ENCODE measurements at places on chromosomes 2 and 18.

GRCh38 chr2:201507725-201508124 is 56.2 kb downstream of the STRADB start:
- DNase-seq = peak; percentile 7

DNA sequence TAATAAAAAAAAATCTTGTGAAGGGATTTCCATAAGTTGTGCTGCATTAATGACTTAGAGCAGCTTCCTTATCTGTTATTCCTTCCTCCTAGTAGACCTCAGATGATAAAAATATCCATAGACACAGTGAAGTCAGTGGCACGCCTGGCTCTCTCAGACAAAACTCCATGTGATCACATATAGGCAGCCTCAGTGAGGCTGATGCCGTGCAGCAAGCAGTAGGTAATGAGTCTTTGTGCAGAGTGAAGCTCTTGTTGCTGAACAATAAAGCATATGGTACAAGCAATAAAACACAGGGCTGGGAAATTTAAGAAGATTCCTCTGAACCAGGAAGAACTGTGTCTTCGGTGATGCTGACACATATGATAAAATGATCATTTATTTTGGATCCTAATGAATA is 102.7 kb downstream of the CSRNP3 start:
- DNase-seq = no peak

DNA sequence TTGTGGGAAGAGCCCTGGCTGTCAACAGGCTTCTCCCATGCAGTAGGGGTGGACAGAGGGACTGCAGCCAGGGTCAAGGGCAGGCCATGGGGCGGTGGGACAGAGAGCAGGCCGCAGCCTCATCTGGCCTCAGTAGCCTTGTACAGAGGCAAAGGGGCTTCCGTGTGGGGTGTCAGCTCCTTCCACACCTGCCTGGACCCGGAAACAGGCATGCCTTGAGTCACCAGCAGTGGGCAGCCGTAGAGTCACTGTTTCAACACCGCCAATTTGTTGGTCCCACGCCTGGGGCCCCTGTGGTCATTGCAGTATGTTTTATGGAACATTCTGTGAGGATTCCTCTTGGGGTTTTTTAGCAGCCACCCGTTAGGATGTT is 173.0 kb downstream of the SMAD7 start:
- peak; percentile 72 for DNase-seq

DNA sequence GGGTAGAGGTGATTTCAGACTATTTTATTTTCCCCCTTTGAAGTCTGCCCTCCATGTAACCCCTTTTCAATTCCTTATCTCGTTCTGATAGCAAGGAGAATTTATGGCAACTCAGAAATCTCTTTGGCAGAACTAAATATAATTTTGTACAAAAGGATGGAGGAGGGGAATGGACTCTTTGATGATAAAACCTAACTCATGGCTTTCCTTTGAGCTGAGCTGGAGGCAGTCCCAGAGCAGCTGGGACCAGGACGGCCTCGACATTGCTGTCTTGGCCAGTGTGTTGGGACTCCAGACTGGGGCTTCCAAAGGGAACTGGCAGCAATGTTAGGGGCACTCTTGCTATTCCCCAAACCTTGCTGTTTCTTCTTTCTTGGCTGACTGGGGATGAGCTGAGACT is 47.7 kb downstream of the PAX8 start:
- no peak for DNase-seq

- DNase-seq = peak; percentile 21
Measured at GRCh38 chr2:219419331-219420197, 1.4 kb downstream of the DES start.

DNA sequence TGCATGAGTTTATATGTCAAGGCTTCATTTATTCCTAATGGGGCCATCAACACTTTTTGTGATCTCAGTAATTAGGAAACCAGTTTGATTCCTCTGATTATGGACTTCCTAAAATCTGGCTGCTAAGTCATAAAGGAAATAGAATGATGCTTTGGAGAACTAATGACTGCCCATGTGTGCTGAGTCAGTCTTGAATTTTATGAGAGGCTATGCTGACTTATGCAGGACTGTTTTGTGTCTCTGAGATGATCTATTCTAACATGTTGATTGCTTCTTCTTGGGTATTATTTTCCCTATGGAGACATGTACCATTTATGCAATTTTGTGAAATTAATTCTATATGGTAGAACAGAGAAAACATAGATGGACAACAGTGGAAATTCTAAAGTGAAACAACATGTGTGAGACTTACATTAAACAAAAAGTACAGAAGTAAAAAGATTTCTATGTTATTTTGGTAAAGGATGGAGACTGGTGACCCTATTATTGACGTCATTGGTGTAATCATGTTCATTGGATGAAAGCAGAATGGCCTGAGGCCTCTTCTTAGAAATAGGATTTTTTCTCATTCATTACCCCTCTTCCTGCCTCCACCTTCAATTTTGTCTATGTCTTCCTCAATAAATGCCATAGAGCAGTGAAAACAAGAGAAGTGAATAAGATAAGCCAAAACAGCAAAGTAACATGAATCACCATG is 1658.2 kb upstream of the PIK3C3 start:
- DNase-seq = no peak

GRCh38 chr18:32469691-32470459 is 807 bp downstream of the GAREM1 start:
- DNase-seq = no peak

DNA sequence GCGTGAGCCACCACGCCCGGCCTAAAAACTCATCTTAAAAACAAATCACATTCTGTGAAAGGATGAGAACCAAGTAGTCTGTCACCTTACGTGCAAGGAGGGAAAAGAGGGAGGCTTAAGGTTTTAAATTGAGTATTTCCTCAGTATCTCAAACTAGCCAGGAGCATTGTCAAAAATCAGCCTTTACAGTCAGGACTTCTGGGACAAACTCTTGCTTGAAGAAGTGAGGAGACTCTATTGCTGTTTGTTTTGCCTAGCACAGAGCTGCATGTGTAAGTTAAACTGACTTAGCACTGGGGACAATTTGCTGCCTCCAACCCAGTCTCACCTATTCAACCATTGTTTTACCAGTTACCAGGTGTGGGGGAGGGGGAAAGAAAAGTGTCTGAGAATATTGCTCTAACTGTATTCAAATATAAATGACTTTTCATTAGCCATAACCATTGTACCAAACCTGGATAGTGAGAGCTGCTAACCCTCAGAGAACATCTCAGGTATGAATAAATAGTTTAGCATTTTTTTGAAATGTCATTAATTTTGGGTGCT is 3.6 kb downstream of the INO80D start:
- DNase-seq = no peak

DNA sequence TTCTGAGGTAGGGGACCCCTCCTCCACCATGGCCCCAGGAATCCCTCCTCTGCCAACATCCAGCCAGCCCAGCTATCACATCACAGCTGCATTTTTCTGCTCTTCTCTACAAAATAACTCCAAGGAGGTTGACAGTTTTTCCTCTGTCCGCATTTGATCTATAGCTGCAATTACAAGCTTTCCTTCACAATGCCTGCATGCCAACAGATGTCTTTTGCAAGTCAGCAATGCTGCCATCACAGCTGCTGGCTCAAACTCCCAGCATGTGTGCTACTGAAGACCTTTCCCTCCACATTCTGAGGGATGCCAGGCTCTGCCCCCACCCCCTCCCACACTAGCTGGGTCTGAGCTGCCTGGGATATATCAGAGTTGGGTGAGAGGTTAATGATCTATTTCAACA is 51.7 kb downstream of the MCFD2 start:
- no peak for DNase-seq

DNA sequence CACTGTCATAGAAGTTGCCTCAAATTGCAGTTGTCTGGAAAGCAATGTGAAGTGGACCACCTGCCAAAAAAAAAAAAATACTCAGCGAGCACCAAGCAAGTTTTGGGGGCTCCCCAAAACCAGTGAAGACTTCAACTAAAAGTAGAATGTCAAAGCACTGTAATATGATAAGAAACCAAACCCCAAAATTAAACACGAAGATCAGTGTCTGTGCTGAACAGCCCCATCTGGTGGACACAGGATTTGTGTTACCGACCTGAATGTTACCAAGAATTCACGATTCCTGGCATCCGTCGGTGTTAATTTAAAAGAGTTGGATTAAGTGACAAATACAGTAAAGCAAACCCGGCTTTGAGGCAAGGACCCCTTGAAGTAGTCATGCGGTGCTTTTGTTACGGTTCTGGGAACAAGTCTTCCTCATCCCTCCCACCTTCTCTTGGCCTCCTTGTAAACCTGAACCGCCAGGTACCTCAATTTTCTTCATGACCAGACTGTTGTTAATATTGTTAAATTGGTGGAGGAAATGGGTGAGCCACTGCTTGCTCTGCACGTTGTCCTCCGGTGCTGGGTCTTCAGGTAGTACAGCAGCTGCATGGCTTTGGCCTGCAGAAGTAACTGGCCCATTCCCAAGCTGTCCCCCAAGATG is 31.3 kb upstream of the SSB start:
- peak; percentile 72 for DNase-seq

DNA sequence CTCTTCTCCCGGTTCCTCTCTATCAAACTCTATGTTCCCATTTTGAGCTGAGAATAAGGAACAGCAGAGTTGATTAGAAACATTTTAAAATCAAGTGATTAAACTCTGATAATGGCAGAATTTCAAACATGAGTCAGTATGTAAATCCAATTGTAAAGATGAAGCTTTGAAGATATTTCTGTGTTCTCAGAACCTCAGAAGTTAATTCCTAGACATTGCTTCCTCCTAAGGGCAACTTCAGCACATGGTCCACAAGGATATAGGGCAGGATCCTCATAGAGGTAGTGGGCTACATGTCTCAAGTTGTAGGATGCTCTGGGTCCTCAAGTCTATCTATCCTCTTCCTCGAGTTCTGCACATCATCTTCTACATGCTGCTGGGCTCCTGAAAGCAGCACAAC is 46.3 kb downstream of the QPCT start:
- no peak for DNase-seq

GRCh38 chr18:13585379-13586153 is 140.8 kb downstream of the FAM210A start:
- DNase-seq = peak; percentile 90

- no peak for DNase-seq
Measured at GRCh38 chr18:63249771-63250170, 69.8 kb downstream of the BCL2 start.

- no peak for DNase-seq
Measured at GRCh38 chr18:6646801-6647200, 82.7 kb upstream of the ARHGAP28 start.

DNA sequence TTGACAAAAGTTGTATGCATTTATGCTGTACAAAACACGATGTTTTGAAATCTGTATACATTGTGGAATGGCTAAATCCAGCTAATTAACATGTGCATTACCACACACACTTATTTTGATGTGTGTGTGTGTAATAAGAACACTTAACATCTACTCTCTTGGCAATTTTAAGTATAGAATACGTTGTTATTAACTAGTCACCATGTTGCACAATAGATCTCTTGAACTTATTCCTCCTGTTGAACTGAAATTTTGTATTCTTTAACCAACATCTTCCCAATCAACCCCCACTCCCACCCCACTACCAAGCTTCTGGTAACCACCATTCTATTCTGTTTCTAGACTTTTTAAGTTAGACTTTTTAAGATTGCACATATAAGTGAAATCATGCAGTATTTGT is 16.3 kb upstream of the SP3 start:
- no peak for DNase-seq

GRCh38 chr2:158228943-158229508 is 127.3 kb downstream of the UPP2 start:
- DNase-seq = no peak

DNA sequence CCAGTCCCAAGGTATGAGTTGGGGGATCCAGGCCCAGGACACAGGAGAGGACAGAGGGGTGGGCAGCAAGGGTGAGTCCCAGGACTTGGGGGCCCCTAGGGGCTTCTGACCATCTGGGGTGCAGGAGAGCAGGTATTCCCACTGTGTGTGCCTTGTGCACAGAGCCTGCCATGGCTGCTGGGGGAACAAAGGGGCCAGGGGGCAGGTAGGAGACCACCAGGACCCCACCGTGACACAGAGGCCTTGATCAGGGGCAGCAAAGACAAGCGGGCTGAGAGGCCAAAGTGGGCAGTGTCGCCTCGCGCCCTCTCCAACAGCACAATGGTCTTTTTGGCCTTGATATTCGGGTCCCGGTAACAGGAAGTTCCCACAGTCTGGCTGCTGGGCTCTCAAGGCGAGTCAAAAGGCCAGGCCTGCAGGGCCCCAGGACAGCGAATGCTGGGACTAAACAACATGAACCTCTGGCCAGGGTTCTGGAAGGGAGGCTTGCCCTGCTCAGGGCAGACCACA is 12.3 kb upstream of the GPR17 start:
- no peak for DNase-seq

GRCh38 chr2:168034616-168035015 is 212.8 kb downstream of the STK39 start:
- DNase-seq = no peak

DNA sequence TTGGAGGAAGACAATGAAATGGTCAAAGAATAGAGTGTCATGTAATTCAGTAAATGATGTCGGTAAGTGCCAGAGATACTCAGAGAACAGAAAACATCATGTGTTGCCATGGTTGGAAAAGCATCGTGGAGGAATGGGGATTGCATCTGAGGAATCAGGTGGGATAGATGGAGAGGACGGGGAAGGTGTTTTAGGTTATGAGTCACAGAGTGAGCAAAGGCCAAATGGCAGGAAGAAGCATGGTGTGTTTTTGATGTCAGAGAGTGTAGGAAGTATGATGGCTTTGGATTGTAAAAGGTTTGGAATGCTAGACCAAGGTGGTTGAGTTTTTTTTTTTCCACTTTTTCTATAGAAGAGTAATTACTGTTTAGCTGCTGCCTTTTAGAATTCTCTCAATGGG is 27.5 kb upstream of the CD28 start:
- DNase-seq = no peak

DNA sequence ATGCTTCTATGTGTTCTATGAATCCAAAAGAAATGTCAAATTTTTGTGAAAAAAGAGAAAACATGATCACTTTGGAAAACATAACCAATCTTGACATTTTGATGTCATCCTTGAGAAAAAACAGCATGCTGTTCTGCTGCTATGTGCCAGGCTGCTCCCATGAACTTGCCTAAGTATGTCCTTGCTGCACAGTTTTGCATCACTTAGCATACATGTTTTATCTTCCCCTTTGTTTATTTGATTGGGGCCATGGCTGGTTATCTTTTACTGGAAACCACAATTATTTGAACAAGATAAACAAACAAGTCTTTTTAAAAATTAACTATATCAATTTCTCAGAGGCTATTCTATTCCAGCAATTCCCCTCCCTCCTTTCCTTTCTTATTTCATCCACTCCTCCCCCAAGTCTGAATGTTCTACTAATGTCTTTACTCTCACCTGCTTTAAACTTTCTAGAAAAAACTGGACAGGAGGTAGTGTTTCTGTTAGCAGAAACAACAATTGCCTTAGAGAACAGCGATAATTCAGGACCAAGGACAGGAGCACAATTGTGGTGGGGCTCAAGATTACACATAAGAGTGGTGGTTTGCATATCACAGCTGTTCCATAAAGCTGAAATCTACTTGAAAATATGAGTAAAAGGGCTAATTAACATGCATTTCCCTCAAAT is 6.7 kb downstream of the AOX1 start:
- DNase-seq = no peak

- DNase-seq = no peak
Measured at GRCh38 chr18:50649821-50650220, 89.9 kb downstream of the MAPK4 start.

GRCh38 chr2:47023332-47023731 is 107.7 kb upstream of the MCFD2 start:
- no peak for DNase-seq

GRCh38 chr2:27369471-27370025 is 590 bp downstream of the EIF2B4 start:
- DNase-seq = peak; percentile 31

GRCh38 chr2:96389736-96390135 is 54.2 kb downstream of the NCAPH start:
- DNase-seq = peak; percentile 63

Measured in inflammatory macrophage treated with lipopolysaccharide for 1 hour (primary cell).